ENCODE measurements at places on chromosomes 5 and 9.

DNA sequence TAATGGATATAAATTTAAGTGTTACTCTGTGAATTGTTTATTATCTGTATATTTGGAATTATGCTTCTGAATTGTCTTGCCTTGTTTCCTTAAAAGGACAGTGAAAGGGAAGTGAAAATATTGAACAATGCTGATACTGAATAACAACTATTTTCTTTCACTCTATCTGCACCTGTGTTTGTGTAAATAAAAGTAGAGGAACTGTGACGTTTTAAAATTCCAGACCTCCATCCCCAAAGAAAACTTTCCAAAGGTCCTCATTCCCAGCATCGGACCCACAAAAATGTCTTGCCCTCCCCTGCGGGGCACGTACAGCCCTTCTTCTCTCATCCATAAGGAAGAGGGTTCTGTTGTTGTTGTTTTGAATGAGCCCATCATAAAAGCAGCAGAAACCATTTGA, 100.0 kb downstream of the NLN start:
- no peak for DNase-seq

GRCh38 chr5:30849931-30850710, 343.4 kb upstream of the CDH6 start:
- DNase-seq, result no peak

DNA sequence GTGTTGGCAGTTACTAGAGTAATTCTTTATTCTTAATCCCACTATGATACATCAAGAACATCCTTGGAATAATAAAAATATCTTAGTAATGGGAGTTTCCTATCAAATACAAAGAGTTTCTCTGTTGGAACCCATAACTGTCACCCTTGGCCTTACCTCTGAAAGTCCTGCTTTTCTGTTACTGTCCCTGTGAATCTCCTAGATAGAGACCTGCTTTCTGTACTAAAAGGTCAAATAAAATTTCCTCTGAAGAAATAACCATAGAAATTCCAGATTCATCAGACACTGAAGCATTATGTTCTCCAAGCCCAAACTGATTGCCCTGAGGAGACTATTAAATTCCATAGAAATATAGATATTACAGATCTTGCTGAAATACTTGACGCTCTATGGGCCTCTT, 63.0 kb downstream of the KCNV2 start:
- DNase-seq, result no peak

DNA sequence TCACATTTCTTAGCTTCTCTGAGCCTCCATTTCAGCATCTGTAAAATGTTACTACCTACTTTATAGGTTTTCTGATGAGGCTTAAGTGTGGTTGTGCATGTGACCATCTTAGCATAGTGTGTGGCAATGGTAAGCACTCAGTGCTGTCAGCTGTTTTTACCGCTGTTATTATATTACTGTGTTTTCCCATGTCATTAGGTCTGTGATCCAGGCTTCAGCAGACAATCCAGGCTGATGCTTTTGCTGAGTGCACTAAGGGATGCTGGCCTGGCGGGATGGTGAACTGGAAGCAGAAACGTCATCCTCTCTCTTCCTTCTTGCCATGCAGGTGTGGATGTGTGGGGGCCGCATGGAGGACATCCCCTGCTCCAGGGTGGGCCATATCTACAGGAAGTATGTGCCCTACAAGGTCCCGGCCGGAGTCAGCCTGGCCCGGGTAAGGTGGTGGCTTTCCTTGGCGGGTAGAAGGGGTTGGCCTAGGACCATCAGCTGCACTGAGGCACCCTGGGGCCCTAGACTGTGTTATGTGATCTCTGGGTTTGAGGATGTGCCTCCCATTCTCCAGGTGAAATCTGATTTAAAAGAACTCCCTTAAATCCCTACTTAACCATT, 41.9 kb upstream of the SAP30L start:
- DNase-seq, result no peak

- DNase-seq, result no peak
These were observed 95.7 kb downstream of the AGTPBP1 start for GRCh38 chr9:85645909-85646627.

DNA sequence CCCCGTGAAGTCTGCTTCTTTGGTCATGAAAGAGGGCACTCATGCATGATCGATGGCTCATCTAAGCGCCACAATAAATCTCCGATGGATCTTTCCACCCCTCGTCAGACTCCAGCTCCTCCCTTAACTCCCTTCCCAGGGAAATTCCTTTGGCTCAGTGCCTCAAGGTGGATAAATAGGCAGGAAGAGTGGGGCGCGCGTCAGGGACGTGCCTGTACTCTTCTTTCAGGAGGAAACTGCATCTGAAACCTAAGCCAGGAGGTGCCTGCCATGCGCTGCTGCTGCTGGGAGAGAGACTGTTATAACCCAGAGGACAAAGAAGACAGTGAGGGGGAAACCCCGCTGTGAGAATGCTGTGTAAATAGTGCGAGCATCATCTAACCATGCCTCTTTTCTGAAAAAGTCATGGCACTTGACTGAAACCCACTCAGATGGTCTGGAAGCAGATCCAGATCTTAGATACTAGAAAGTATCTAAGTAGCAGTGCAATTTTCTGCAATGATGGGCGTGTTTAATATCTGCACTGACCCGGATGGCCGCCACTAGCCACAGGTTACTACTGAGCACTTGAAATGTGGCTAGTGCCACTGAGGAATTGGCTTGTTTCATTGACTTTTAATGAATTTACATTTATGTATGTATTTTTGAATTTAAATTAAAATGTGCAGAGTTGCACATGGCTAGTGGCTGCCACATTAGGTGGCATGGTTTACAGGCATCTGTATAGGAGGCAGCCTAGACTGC, 120.3 kb upstream of the BASP1 start:
- no peak for DNase-seq

GRCh38 chr5:165871291-165871690, 2365.9 kb downstream of the MAT2B start:
- DNase-seq, result no peak

- DNase-seq, result no peak
These were observed 30.4 kb downstream of the ELL2 start for GRCh38 chr5:95931079-95931833.

DNA sequence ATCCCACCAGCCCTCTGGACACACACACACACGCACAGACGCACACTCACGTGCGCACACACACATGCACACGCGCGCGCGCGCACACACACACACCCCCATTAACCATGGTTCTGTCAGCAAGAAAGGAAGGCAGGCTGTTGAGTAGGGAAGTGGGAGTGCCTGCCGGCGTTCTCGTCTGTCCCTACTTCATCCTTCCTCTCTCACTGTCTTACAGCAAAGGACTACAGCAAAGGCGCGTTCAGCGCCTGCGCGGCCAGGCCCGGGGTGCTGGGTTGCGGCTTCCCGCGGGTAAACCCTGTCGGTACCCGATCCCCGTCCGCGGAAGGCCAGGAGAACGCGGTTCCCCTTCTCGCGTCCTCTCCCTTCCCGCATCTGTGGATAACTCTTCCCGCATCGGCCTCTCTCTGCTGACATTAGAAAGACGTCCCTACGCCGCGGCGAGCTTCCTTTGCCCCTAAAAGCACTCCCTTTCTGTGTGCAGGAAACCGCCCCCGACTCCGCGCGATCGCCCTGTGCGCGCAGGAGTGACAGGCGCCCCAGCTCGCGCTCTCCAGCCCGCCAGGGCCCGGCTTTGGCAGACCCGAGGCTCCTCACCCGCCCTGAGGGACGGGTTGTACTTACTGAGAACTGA, 219.2 kb downstream of the AGTPBP1 start:
- peak; percentile 29 for DNase-seq

GRCh38 chr9:110578575-110579033, 937 bp downstream of the SVEP1 start:
- no peak for DNase-seq

DNA sequence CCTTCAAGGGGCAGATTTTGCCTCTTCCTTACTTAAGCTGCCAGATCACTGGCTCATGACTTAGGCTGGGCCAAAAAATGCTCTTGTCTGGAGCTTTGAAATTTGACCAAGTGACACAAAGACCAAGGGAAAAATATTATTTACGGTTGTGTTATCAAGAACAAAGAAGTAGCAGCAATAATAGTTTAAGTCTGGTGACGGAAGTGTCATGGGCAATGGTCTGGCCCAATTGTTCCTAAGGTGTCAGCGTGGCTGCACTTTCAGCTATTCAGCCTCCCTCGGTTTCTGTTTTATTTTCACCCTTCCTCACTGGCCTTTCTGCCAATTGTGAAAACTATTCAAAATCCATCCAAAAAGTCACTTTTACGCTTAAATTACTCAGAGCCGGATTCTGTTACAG, 185.3 kb downstream of the CDH18 start:
- no peak for DNase-seq

Measured in activated CD8-positive, alpha-beta memory T cell treated with anti-CD3 and anti-CD28 coated beads for 48 hours (primary cell).